Activated naive CD8-positive, alpha-beta T cell treated with anti-CD3 and anti-CD28 coated beads, Interleukin-2, amount 50 U/mL, for 24 hours (primary cell): ENCODE measurements at places on chromosomes 2 and 18.
A peak's percentile ranks its signal among the peaks of the same experiment; 100 is the strongest.

DNA sequence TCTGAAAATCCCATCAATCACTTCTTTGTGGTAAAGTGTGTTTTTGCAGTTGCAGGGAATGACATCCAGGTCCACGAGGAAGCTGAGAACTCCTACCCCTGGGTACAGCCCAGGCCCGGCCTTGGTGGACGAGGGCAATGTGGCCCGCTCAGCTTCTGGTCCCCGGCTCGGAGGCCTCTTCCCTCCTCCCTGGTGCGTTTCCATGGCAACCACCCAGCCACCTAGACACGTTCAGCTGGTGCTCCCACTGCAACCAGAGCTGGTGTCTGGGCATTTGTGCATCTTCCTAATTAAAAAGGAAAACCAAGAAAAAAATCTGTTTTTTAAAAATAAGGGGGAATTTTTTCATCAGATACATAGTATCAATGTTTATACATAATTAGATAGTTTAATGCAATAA is 603.6 kb upstream of the SALL3 start:
- no peak for DNase-seq

DNA sequence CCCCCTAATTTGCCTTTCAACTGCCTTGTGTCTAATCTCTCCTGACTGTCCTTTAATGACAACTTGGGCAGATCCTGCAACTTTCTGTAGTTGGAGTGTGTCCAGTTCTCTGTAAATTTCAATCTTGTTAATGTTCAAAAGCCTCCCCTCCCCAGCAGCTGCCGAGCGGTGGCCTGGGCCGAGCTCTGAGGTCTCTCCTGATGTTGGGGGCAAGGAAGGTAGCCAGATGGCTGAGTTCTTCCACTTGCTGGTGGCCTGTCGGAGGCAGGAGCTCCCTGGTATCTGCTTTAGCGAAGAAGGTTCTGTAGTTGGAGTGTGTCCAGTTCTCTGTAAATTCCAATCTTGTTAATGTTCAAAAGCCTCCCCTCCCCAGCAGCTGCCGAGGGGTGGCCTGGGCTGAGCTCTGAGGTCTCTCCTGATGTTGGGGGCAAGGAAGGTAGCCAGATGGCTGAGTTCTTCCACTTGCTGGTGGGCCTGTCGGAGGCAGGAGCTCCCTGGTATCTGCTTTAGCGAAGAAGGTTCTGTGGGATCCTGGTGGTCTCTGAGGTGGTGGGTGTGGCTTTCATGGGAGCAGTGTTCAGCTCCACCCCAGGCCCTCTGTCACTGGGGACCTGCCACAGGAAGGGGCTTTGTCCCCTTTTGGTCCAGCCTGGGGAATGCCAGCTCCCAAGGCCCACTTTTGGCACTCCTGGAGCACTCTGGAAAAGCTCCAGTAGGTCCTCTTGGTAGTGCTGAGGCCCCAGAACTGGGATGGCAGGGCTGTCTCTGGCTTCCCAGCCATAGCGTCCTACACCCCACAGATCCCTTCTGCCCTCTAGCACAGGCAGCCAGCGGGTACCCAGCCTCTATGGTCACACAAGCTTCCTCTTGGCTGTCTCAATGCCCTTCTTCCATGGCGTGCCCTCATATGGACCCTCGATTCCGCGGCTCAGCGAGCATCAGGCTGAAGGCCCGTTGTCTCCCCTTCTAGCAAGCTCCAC is 211.9 kb downstream of the ALPK2 start:
- DNase-seq = no peak

DNA sequence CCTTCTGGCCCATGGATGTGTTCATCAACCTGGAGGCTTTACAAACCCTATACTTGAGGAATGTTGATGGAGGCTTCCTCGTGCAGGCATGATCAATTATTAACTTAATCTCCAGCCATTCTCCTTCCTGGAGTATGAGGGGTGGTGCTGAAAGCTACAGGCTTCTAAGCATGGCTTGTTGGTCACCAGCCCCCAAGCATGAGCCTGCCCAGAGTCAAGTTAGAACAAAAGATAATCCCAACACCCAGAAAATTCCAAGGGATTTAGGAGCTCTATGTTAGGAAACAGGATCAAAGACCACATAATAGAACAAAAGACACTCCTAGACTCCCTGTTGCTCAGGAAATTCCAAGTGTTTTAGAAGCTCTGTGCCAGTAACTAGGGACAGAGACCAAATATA is 63.1 kb downstream of the FAM171B start:
- no peak for DNase-seq

- DNase-seq = no peak
Observed at GRCh38 chr2:86015006-86015405, 90.7 kb downstream of the POLR1A start.

DNA sequence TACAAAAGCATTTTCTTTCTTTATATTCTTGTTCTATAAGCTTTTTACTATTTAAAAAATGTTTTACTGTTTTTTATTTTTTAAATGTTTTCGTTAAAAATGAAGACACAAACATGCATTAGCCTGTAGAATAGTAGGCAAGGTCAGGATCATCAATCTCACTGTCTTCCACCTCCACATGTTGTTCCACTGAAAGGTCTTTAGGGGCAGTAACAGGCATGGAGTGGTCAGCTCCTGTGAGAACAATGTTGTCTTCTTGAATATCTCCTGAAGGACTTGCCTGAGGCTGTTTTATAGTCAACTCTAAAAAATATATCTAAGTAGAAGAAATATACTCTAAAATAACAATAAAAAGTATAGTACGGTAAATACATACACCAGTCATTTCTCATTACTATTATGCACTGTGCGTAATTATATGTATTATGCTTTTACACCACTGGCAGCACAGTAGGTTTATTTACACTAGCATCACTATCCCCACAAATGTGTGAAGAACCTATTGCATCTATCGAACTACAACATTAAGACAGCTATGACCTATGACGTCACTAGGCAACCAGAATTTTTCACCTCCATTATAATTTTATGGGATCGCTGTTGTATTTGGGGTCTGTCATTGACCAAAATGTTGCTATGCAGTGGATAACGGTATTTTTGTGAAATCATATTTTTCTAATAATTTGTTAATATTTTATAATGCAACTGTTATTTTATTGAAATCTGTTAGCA is 764.3 kb downstream of the METTL4 start:
- DNase-seq = no peak

DNA sequence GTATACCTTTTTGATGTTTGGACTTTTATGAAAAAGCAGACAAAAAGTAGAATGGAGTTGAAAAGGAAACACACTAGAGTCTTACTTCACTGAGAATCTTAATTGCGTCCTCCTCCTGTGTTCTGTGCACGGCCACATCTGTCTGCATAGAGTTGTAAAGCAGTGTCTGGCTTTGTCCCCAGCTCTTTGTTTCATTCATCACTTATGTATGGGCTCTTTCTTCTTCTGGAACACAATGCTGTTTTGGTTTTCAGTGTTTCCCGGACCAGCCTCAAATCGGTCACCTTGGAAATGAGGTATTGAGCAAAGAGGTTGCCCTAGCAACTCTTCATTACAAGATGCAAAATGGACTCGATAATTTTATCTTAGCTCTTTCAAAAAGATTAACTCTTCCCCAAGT is 104.3 kb upstream of the CNGA3 start:
- no peak for DNase-seq

- DNase-seq = no peak
Observed at GRCh38 chr18:3715231-3716080, 265.5 kb downstream of the TGIF1 start.

- DNase-seq = no peak
Observed at GRCh38 chr2:46120792-46121555, 176.2 kb upstream of the EPAS1 start.

DNA sequence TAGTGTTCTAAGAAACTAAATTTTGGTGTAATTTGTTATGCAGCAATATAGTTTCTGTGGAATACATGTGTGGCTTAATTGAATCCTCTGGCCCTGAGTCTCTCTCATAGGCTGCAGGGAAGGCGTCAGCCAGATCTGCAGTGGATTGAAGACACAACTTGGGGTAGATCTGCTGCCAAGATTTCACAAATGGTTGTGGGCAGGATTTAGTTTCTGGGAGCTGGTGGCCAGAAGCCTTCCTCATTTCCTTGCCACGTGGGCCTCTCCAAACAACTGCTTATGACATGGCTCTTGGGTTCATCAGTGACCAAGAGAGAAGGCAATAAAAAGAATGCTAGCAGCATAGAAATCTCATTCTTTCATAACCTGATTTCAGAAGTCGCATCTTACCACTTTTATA is 28.2 kb downstream of the CCDC102B start:
- no peak for DNase-seq

- no peak for DNase-seq
Observed at GRCh38 chr2:211724933-211725332, 813.7 kb downstream of the ERBB4 start.

GRCh38 chr2:95277246-95277906 is 3.1 kb downstream of the PROM2 start:
- no peak for DNase-seq

- DNase-seq = no peak
Observed at GRCh38 chr18:66562279-66562678, 41.6 kb downstream of the CDH19 start.

- DNase-seq = no peak
Observed at GRCh38 chr2:121617042-121617599, 32.1 kb downstream of the CLASP1 start.

DNA sequence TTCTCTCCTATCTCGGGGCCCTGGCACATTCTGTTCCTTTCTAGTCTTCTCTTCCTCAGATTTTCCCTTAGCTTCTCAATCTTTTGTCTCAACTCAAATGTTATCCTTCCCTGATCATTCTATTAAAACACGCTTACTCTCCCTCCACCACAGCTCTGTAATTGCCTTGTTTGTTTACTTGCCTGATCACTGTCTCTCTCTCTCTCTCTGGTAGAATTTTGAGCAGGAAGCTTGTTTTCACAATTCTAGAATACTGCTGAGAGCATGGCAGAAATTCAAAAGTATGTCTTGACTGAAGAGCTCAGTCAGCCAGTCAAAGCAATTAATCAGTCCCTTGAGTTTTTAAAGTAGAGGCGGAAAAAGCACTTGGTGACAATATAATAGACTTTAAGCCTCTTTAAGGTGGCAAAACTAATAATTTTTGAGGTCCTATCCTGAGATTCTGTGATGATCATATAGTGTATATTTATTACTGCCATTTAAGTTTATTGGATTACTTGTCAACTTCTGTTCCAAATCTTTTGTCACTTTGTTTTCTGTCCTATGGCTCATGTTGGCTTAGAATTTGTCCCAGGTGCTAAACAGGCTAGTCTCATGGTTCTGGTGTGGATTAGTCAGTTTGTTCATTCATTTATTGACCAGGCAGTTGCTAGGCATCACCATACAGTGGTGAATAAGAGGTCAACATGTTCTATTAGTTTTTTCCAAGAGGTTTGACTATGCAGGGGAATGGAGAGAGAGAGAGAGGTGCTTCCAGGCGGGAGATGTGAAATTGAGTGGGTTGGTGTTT is 2.3 kb downstream of the PSMD1 start:
- no peak for DNase-seq

DNA sequence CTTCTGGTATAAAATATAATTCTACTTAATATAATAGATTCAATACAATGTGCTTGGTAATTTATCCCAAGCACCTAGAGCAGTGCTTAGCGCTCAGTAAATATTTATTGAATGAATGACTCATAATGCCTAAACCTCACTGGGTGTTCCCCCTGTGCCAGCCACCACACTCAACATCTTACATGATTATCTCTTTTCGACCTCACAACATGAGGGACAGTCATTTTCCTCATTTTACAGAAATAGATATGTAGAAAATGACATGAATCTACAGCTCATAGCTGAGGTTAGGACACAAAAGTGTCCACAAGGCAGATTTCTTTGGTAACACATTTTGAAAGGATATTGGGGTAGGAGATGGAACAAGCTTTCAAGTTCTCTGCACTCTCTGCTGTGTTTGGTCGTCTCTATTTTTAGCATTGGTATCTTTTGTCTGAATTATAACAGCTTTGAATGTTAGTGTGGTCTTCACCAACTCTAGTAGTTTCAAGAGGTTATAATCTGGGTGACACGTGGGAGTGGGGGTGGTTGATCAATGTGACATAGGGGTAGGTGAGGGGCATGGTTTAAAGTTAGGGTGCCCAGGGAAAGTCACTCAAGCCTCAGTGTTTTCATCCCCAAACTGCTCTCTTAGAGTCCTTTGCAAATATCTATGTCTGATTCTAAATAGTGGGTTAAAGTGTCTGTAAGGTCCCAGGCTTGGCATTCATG is 9.8 kb downstream of the MYOM1 start:
- no peak for DNase-seq

DNA sequence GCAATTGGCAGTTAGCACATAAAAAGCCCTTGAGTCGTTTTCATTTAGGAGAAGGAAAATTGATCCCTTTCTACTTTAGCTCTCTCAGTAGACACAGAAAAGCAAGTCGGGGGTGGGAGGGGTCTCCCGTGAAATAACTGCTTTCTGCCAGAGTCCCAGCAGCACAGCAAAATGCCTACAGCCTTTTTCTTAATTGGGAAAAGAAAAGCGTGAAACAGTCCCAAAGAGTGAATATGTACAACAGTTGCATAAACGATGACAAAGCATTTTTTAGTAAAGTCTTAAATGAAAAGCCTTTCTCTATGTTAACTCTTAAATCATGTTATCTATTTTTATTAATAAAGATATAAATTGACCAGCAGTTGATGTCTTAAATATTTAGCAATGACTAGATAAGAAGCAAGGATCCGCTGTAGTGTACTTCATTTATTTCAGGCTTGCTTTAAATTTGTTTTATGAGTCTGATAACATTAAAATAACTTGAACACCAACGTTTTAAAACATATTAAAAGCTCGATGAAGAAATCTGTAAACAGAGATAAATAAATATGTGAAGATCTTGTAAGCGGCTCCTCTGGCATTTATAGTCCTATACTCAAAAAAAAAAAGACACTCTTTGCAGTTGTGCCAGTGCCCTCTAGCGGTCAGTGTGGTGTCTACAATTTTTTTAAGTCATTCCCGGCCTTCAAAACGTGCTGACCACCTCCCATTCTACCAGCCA is 42.3 kb upstream of the ATIC start:
- DNase-seq = peak; percentile 53
